ENCODE measurements at places on chromosomes 5 and 9.

- no peak for DNase-seq
Measured at GRCh38 chr5:168086104-168086610, 205.3 kb upstream of the WWC1 start.

GRCh38 chr9:98182069-98182820 lies 10.2 kb downstream of the CORO2A start:
- no peak for DNase-seq

GRCh38 chr5:88734983-88735382 lies 148.0 kb downstream of the MEF2C start:
- no peak for DNase-seq

DNA sequence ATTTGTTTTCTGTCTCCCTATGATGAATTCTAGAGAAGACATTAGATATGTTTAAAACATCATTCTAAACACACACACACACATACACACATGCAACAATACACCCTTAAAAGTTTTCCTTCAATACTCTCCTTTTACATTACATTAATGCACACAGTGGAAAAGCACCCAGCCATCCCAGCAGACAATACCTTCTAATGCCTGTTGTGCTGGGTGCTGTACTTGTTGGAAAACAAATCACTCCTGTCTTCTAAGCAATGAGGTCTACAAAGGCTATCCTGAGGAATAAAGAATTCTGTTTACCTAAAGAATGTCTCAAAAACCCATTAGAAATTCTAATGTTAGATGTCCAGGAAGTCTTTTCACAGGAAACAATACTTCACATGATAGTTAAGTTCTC lies 259.1 kb upstream of the PPP1R2B start:
- no peak for DNase-seq

GRCh38 chr5:102749416-102750030 lies 5.6 kb upstream of the PAM start:
- no peak for DNase-seq

- peak; percentile 34 for DNase-seq
Measured at GRCh38 chr5:219991-220390, 1.9 kb downstream of the SDHA start.

DNA sequence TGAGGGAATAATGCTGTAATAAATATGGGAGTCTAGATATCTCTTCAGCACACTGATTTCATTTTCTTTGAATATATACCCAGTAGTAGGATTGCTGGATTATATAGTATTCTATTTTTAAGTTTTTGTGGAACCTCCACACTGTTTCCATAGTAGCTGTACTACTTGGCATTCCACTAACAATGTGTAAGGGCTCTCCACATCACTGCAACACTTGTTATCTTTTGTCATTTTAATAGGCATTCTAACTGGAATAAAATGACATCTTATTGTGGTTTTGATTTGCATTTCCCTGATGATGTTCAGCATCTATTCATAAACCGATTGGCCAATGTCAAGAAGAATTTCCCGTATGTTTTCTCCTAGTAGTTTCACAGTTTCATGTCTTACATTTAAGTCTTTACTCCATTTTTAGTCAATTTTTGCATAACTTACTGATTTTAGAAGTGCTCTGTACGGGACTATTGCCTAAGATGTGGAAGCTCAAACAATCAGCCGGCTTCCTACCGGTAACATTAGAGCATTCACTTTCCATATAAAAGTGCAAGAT lies 1078.8 kb downstream of the TAF11L14 start:
- DNase-seq = no peak

- peak; percentile 35 for DNase-seq
Measured at GRCh38 chr9:121640076-121640475, 11.4 kb upstream of the DAB2IP start.

DNA sequence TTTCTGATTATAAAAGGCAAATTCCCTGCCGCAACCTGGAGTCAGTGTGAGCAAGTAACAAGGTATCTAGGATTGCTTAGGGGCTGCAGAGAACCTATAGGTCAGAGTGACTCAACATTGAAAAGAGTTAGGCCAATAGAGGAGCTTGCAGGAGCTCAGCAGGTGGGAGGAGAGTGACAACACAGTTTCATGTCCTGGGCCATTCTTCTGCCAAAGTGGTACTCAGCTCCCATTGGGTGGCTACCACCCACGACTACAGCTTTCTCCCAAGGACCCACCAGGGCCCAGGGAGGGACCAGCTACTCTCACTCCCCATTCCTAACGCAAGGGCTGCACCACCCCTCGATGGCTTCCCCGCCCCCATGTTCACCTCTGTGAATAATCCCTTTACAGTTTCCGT lies 86.7 kb upstream of the SPATA31C2 start:
- no peak for DNase-seq

- DNase-seq = no peak
Measured at GRCh38 chr5:138305797-138306196, 25.8 kb downstream of the CDC25C start.

DNA sequence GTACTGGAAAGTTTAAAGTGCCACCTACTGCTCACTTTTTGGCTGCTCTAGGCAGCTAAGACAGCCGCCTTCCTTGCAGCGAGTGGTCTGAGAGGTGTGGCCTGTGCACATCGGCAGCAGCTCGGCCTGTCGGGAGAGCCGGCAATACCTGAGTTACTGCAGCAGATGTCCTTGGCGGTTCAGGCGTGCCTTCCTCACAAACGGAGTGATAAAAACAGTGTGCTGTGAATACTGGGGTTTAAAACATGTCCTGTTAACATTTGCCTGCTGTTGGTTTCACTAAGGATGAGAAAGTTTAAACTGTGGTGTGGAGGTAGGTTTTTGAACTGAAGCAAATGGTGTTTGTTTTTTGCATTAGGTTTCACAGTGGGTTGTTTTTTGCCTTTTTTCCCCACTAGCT lies 12.9 kb downstream of the TRAF2 start:
- DNase-seq = no peak

GRCh38 chr5:170221327-170221741 lies 11.5 kb upstream of the C5orf58 start:
- no peak for DNase-seq

DNA sequence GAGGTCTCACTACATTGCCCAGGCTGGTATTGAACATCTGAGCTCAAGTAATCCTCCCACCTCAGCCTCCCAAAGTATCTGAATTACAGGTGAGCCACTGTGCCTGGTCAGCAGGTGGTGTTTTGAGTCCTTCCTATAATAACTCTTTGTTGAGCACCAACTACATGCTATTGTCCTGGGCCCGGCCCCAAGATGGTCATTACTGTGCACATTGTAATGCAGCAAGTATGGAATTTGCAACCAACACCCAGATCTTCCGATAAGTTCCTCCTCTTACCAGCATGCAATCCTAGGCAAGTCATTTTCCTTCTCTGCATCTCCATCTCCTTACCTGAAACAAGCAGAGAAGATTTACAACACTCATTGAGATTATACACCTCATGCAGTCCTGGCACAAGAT lies 510.3 kb upstream of the KLF4 start:
- DNase-seq = no peak

DNA sequence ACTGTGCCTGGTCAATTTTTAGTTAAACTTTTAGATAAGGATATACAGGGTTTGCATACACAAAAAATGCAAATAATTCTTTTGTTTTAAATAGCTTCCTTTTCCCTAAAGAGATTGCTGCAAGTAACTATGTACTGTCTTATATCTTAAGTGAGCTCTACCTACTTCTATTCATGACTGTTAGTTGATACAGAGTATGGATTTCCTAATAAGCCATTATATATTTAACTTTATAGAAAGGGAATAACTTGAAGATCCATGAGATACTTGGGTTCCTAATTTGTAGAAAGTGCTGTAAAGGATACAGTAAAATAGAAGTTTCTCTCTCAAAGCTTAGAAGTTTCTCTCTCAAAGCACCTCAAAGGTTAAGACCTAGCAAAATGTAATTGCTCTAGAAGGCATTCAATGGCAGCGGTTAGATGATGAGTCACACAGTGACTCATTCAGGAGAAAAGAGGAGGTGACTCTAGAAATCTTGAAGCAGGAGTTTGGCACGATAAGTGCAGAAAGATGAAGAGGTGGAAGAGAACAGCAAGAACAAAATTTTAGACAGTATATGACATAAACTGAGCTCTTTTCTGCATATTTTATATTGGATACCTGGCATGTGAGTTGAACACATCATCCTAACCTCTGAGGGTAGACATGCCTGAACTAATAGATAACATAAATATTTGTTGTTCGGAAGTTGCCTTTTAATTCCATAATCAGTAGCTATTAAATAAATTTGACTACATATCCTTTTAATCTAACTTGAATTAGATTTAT lies 5.5 kb upstream of the DNAJC21 start:
- peak; percentile 82 for DNase-seq

DNA sequence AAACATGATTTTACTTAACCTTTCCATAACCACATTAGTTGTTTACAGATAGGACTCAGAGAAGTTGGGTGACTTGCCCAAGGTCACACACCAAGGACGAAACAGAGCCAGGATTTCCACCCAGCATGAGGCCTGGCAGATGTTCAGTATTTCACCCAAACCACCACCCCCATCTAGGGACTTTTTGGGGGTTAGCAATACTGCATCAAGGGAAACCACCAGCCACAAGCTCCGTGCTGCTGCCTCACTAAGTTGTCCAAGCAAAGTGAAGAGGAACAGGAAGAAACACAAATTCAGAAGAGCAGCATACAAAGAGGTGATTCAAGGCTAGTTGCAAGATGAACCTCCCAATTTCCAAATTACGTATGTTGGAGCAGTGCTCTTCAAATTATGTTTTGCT lies 219.6 kb upstream of the RORB start:
- DNase-seq = no peak

- no peak for DNase-seq
Measured at GRCh38 chr5:169147534-169147933, 153.4 kb downstream of the SLIT3 start.

DNA sequence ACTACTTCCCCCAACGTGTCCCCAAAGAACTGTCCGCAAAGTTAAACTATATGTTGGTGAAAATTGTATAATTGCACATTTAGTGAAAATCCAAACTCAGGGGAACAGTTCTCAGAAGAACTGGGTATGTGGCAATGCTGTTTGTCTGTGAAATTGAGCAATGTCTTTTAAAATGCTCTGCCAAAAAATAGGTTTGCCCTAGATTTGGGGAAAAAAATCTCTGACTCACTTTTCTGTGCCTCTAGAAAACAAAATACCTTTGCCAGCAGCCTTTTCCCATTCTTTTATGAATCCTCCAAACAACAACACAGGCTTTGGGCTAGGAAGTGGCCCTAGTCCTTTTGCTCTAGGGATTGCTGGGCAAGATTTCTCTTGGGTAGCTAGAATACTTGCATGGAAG lies 37.4 kb upstream of the ZNF608 start:
- DNase-seq = no peak

- DNase-seq = no peak
Measured at GRCh38 chr9:37618817-37619216, 26.4 kb upstream of the TOMM5 start.

DNA sequence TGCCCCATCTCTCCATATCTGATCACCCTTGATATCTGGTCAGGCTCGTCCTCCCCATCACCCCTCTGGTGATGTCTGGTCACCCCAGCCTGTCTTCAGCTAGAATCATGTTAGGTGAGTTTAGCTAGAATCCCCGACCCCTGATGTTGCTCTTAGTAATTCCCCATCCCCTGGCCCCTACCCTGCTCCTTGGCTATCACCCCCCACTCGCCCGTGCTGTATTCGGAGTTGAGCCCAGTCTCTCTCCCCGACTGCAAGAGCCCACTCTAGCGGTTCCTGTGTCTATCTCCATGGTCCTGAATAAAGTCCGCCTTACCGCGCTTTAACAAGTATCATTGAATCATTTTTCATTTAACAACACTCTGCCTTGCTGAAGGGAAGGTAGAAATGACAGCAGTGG lies 33.7 kb downstream of the ADAMTS2 start:
- DNase-seq = no peak

- peak; percentile 19 for DNase-seq
Measured at GRCh38 chr5:124453221-124454051, 293.0 kb downstream of the ZNF608 start.
